ENCODE measurements at places on chromosomes 3 and 15.

- DNase-seq = peak; percentile 97
These were observed 35.6 kb upstream of the GYG1 start for GRCh38 chr3:148955544-148956346.

GRCh38 chr3:16090706-16091105, 83.8 kb upstream of the GALNT15 start:
- DNase-seq = peak; percentile 34

DNA sequence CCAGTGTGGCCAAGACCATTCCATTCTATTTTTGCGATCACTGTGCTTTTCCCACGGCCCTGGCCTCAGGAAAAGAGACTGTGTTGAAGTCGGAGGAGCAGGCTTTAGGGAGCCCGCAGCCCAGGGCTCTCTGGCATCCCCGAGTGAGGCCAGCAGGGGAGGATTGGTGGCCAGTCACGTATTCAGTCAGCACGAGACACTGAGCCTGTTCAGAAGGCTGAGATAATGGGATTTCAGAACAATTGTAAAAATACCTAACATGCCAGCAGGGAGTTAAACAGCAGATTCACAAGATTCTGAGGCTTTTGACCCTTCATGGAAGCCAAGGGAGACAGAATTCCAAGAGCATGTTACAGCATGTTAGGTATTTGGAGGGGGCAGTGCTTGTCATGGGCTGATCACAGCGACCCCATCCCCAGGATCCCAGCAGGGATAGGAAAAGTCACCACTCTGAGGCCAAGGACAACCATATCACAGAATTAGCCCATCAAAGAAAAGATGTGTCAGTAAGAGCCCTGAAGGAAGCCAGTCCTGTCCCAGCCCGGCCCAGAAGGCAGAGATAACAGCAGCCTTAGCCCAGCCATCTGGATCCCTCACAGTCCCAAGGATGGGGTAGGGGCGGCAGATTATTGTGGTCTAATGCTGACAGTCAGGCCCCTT, 40.6 kb downstream of the AMOTL2 start:
- peak; percentile 54 for DNase-seq

DNA sequence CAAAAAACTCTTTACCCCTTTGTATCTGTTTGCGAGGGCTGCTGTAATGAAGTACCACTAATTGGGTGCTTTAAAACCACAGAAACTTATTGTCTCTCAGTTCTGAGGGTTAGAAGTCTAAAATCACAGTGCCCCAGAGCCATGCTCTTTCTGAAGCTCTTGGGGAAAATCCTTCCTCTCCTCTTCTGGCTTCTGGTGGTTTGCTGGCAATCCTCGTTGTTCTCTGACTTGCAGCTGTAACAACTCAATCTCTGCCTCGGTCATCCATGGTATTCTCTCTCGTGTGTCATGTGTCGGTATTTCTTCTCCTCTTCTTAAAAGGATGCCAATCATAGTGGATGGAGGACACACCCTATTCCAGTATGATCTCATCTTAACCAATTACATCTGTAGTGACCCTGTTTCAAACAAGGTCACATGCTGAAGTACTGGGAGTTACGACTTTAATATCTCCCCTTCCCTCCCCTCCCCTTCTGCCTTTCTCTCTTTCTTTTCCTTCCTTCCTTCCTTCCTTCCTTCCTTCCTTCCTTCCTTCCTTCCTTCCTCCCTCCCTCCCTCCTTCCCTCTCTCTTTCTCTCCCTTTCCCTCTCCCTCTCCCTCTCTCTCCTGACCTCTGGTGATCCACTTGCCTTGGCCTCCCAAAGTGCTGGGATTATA, 6.5 kb upstream of the ARL8B start:
- peak; percentile 5 for DNase-seq

DNA sequence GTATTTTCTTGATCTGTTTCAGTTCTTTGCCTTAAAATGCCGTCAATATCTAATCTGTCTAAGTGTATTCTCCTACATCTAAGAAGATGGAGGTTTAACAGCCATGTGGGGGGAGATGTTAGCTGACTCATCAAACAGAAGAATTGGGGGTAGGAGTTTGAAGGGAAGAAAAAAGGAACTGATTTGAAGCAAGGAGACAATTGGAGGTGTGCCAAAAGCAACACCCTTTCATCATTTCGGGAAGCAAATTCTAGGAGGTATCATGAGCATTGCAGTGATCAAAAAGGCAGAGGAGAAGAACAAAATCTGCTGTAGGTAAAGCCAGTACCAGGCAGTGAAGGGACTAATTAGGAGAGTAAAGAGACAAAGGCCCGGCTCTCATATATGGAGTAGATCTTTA, 337.3 kb upstream of the TBC1D5 start:
- no peak for DNase-seq

DNA sequence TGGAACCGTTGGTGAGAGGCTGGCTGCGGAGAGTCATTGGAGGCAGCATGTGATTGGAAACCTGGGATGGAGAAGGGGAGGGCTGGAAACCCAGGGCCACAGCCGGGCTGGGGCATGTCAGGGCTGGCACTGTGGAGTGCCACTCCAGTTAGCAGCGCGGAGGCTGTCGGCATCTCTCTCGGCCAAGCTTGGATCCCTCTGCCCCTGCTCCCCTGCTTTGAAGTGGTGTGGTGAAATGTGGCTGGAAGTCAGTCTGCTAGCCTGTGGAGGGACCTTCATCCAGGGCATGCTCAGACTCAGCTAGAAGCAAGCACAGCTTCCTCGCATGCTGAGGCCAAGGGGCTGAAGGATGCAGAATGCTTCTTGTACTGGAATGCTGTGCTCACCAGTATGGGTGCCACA, 13.5 kb downstream of the SLCO3A1 start:
- peak; percentile 24 for DNase-seq

- DNase-seq = no peak
These were observed 12.9 kb downstream of the PCYT1A start for GRCh38 chr3:196274585-196274984.

- no peak for DNase-seq
These were observed 5.7 kb upstream of the GAP43 start for GRCh38 chr3:115617591-115617990.

DNA sequence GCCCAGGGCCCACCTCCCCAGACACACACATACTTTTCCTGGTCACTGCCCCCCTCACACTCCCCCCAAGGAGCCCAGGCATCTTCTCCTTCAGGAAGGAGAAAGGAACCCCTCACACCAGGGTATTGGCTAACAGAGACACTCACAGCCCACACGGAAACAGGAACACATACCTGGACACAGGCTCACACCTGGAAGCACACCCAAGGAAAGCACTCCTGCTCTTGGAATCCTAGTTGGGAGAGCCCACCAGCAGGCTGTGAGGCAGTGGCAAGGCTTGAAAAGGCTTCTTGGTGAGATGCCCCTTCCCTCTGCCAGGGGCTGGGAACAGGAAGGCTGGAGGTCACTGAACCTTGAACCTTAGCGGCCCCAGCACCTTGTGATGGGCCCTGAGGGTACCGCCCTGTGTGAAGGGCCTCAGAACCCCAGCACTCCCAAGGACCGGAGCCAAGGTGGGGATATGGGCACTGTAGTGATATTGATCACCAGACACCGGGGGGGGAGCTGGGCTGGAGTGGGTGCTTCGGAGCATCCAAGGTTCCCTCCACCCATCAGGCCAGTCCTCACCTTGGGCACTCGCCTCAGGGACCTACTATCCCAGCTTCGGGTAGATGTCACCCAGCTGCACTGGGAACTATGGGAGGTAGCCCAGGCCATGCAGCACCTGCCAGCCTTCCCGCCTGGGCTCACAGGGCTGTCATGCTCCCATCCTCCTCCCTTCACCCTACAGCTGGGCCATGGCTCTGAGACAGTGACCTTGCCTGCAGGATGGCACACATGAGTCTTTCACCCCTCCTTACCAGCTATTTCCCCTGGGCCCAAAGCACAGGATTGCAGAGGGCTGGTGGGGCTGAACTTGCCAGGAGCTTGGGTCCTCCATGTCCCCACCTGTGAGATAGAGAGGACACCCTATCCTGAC, 16.4 kb downstream of the MYL3 start:
- no peak for DNase-seq

DNA sequence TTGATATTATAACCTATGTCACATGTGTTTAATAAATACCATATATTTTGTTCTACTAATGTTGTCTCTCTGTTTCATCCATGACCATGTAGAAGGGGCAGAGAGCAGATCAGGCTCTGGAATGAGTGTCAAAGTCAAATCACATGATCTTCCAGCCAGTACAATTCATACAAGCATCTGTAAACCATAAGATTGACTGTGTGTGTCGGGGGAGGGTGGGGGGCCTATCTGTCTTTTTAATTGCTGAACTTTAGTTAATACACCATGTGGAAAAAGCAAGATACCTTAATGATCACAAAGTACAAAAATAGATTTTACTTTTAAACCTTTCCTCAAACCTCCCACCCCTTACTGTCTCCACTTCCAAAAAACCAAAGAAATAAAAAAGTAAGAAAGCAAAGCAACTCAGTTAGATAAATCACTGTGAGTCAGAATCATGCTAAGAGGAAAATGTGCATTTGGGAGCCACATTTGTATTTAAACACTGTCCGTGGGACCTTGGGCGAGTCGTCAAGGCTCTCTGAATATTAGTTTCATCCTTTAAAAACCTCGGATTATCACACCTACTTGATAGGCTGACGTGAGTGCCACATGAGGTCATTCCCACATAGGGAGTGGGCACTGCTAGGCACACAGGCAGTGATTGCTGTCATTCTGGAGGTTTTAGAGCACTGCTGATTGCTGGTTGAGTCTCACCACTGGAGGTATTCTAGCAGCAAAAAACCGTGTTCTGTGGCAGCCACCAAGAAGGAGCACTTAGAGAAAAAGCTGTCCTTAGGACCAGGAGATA, 21.0 kb upstream of the POLR2M start:
- DNase-seq = no peak

DNA sequence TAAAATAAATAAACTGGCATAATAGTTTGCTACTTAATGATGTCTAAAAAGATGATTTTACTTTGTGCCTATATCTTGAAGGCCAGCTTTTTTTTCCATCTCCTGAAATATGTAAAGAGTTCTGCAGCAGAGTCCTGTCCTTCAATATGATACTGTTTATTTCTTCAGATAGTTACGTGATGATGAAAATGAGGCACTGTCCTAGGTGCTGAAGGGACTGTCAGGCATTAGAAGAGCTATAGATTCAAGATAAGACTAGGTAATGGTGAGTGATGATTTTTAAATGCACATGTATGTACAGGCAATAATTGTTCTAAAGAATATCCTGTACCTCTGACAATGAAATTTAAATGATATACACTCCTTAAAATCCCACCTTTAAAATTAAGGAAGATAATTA, 326.9 kb upstream of the DNAJC19 start:
- no peak for DNase-seq

DNA sequence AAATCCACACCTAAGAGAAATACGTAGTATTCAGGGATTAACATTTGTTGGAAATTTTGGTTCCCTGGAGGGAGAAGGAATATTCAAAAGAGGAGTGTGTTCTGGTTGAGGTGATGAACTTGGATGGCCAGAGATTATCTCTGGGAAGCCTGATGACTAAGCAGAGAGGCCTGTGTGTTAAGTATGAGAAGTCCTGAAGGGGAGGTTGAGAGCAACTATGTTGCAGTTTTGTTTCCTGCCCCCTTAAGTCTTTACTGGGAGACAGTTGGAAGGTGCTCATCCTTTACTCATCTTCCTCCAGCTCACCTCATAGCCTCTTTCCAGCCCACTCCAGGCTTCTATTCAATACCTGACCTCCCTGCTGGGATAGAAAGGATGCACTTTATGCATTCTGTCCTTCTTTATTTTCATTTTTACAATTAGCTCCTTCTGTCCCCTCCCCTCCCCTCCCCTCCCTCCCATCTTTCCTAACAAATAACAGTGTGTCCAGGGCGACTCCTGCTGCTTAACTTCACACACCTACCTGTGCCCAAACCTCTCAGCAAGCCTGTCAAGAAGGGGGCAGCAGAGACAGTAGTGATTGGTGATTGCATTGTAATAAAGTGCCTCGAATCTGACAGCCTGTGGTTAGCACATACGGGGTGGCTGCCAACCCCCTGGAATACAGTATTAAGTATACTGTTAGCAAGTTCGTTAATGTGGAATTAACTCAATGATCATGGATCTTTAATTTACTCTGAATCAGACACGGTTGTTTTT, 11.9 kb downstream of the RAP2B start:
- no peak for DNase-seq

DNA sequence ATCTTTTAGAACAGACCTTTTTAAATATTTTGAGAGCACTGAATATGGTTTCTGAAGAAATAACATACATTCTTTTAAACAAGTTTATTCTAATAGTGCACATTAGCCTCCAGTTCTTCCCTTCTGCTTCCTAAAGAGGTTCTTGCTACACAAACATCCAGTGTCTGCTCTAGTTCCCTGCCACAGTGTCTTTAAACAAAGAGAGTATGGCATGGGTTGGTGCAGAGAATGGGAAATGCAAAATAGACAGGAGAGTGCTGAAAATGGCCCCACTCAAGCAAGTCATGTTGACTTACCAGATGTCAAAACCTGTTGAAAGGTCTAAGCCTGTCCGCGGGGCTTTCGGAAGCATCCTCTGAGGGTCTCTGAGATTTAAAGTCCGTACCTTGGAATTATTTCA, 72.1 kb upstream of the RPL35A start:
- DNase-seq = no peak

GRCh38 chr3:148021381-148021780, 612.2 kb downstream of the ZIC1 start:
- DNase-seq = no peak

DNA sequence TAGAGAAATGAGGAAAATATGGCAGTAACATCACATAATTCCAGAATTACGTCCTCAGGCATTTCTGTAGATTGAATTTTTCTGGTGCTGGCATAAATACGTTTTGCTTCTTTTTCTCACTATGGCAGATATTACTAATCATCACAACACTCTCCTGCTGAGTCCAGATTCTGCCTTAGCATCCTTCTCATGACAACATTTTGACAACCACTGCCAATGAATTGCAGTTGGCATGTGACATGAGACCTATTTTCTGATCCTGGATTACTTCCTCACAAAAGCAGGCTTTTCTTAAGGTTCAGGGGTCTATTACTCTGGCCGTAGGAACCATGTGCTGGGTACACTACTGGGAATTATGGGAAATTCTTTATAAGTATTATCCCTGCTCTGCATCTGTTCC, 22.5 kb upstream of the ARL6 start:
- no peak for DNase-seq

DNA sequence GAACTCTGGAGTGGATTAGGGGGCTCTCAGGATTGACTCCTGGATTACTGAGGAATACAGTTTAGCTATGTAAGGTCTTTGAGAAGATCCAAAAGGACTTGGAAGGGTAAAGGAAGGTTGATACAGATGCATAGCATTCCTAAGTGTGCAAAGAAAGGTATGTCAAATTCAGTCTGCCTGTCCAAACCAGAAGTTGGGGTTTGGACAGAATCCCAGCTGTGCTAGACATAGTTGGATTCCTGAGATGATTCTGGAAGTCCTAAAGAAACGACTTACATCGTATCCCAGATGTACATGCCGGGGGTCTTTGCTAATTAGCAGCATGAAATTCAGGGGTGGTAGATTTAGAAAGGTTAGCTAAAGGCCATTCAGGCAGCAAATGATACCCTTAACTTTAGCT, 97.7 kb upstream of the TSPAN3 start:
- no peak for DNase-seq

DNA sequence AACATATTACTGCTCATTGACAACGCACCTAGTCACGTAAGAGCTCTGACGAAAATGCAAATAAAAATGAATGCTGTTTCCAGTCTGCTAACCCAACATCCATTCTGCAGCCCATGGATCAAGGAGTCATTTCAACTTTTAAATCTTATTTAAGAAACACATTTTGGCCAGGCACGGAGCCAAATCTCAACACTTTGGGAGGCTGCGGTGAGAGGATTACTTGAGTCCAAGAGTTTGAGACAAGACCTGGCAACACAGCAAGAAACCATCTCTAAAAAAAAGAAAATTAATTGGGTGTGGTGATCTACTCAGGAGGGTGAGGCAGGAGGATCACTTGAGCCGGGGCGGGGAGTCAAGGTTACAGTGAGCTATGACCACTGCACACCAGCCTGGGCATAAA, 22.4 kb upstream of the TM4SF19 start:
- no peak for DNase-seq
